Activated T-helper 17 cell treated with anti-CD3 and anti-CD28 coated beads, Interleukin-2, amount 50 U/mL, for 72 hours (primary cell): ENCODE measurements at places on chromosomes 2 and 18.

GRCh38 chr2:73832930-73833329 lies 4.2 kb downstream of the STAMBP start:
- peak; percentile 8 for ATAC-seq

DNA sequence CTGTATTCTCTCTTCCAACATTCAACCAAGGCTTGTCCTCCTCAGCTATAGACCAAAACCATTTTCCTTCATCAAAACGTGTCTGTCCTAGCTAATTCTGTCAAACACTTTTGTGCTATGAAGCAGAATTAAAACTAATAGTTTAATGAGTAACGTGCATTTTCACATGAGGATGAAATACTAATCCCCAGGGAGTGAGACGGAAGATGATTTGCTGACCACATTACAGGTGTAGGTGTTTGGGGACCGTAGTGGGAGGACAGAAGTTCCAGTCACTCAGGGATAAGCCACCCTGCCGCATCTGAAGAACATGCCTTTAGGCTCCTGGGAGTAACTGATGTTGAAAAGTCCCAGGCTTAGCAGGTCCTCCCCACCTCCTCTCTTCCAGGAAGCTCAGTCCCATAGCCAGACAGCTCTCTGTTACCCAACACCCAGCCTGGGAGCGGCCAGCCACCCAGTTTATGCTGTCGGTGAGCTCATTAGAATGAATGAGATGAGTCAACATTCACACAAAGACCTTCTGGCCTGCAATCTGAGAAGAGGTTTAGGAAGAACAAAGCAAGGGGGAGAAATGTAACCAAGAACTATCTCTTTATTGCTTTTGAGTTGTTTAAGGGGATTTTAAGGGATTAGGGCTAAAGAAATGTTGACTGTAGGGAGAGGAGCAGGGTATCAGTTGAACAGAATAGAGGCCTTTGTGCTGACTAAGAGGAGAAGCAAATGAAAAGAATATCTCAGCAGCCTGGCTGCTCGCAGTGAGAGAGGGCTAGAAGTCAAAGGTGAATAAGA lies 122.5 kb downstream of the FOXI3 start:
- ATAC-seq, result no peak

DNA sequence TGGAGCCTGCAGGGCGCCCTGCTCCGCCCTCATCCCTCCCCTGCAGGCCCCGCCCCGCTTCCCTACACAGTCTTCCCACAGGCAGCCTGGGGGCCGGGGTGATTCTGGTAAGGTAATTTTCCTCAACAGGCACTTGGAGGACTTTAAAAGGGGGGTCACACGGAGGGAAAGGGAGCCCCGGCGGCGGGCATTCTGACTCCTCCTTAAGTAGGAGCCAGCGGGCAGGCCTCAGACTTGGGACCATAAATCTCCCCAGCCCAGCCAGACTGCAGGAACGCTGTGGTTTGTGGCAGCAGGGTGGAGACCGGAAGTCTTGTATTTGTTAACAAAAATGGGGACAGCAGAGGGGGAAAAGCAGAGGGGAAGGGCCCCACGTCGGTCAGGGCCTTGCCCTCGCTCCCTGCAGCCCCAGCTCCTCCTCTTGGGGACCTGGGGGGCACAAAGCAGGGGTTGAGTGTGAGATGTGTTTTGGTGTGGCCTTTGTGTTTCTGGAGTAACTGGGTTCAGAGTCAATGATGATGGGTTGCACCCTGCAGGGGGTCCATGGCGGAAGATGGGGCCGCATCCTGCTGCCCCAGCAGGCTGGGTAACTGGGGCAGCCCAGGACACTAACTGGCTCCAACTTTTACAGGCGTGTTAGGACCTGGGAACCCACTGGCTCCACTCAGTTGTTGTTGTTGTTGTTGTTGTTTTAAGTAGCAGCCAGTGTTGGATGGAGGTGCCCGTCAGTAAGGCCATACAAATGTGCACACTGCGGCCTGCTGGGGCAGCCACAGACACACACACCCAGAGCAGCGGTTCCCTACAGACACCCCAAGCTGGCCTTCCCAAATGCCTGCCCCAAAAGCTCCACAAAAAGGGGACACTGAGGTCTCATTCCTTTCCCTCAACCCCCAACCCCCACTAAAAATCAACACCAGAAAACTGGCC lies 27.7 kb downstream of the SMAD7 start:
- ATAC-seq, result peak; percentile 58

DNA sequence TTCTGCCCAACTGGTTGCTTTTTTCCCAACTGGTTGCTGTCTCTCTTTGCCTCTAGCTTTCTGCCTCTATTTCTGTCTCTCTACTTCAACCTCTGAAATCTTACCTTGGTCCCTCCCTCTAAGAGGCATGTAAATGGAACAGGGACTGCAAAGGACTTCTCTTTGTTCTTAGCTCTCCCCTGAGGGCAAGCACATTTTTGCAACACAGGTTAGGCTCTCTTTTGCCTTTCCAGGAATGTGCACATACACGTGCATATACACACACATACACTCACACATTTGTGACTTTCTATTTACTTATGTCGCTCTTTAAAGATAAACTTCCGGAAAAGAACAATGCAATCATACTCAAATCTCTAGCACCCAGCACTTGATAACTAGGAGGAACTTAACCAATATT lies 262.6 kb upstream of the DDX18 start:
- no peak for ATAC-seq

- no peak for ATAC-seq
These were observed 66.0 kb downstream of the TCF4 start for GRCh38 chr18:55522011-55522410.

GRCh38 chr2:129113776-129114175 lies 795.1 kb upstream of the HS6ST1 start:
- ATAC-seq, result no peak
